CD4-positive, alpha-beta T cell treated with Interleukin-15 for 1 hour (primary cell): ENCODE measurements at places on chromosomes 6 and 20.

GRCh38 chr6:32566957-32567356, 22.7 kb downstream of the HLA-DRB1 start:
- no peak for DNase-seq

DNA sequence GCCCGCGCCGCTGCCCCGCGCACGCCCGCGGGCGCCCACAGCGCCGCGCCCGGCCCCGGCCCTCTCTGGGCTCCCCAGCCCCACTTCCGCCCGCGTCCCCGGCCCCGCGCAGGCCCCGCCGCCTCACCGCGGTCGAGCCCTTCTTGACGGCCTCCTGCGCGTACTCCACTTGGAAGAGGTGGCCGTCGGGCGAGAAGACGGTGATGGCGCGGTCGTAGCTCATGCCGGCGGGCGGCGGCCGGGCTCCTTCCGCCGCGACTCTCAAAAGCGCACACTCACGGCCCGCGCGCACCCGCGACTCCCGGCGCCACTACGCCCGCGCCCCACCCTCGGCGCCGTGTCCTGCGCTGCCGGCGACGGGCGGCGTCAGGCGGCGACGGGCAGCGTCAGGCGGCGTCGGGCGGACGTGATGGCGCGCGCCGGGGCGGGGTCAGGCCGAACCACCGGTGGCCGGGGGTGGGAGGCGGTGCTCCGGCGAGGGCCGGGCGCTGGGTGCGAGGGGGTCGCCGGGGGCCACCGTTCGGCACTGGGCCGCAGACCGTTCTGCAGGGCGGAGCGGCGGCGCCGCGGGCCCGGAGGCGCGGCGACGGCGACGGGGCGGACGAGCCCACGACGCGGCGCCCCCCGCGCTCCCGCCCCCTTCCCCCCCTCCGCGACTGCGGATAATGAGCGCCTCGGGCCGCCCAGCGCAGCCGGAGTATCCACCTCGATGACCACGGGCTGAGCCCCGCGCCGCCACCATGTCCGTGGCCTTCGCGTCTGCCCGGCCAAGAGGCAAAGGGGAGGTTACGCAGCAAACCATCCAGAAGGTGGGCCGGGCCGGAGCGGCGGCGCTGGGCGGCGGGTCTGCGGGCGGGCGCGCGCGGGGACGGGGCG, at the start of the genes PSMA7 and SS18L1:
TSS of gene PSMA7 (minus strand) at position 314 of the 876 bp plus-strand sequence. CDS start at position 223, 91 bp downstream.
TSS of gene SS18L1 (plus strand) at position 689 of the 876 bp plus-strand sequence. CDS start at position 741, 52 bp downstream.
- peak; percentile 84 for DNase-seq

- DNase-seq: no peak
Measured at GRCh38 chr6:23633996-23634395, 492.0 kb upstream of the NRSN1 start.

DNA sequence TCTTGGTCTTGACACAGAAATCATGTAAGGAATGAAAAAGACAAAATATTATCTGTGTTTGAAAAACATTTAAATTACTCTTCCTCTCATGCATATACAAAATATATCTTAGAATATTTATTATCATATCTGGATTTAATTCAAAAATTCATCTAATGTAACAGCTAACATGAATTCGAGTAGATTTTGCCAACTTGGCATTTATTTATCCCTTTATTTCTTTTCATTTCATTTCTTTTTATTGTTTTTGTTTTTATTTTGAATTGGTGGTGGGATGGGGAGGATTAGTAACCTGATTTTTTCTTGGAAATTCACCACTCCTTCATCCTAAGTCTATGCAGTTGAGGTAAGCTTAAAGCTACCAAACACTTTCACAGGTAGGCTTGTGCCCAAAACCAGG, 508.7 kb downstream of the EPHA7 start:
- DNase-seq: no peak

DNA sequence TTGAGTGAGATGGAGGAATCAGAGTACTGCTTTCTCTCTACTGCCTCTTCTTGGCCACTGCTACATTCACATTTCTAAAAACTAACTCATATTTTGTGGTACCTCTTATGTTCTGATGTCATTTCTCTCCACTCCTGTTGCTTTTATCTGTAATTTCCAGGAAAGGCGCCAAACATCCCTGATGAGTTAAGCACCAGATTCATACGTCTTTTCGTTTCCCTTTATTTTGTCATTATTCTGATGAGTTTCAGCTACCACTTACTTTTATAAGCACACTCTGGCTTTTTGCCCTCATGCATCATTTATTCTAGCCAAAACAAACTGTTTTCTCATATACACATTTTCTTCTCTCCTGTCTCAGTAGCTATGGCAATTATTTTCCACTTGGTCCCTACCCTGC, 680.0 kb downstream of the RNF144B start:
- no peak for DNase-seq

GRCh38 chr6:37099442-37099841, 70.5 kb upstream of the PIM1 start:
- DNase-seq: peak; percentile 34

GRCh38 chr6:56772737-56773184, 130.1 kb upstream of the DST start:
- no peak for DNase-seq

- no peak for DNase-seq
Measured at GRCh38 chr6:65116326-65116725, 590.7 kb downstream of the EYS start.

DNA sequence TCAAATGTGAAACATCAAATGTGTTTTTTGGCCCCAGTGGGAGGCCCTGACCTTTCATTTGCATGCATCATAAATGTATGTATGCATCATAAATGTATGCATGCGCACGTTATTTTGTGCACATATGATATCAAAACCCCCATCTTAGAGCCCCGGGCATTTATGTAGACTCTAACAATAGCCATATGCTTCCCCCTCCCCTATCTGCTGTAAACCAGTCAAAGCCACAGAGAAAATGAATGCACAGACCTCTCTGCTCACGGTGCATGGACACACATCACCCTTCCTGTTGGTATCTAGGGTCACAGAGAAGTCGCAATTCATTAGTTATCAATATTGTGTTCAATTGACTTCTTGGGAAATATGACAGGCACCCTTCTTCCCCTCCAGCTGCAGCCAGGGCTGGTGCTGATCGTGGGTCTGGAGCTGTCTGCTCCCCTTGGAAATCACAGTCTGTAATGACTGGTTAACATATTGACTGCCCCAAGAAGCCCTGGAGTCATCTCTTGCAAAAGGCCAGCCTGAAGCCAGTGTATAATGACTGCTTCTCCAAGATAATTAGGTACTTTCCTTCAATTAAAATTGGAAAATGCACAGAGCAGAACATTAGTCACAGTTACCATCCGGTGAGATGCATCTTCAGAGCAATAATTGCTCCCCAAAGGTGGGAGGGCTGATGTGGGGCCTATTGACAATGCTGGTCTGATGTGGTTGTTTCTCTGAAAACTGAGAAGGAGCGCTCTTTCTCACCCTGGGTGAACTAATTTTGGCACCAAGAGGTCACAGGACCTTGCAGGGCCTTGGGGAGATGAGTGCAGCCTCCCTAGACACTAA, 532.2 kb downstream of the CDH26 start:
- DNase-seq: no peak
